Fibroblast of lung (primary cell): ENCODE measurements at places on chromosomes 12 and 14.

- no peak for DNase-seq
Observed at GRCh38 chr14:101323111-101323510, 238.2 kb upstream of the DIO3 start.

GRCh38 chr14:68105816-68106215 lies 286.2 kb downstream of the RAD51B start:
- DNase-seq, result no peak

DNA sequence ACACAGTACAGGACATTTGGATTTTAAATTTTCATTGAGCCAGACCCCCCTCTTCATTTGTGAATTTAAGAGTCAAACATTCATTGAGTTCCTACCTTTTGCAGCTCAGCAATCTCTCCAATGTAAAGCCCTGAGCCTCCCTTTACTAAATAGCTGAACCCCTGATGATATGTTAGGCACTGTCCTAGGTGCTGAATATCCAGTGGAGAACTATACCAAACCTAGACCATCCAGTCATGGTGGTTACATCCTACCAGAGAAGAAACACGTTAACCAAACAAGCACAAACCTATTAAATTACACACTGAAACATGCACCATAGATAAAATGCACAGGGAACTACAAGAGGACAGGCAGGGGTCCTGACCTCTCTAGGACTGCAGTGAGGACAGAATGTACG lies 1585.3 kb upstream of the TMEM132C start:
- no peak for DNase-seq

- peak; percentile 4 for DNase-seq
Observed at GRCh38 chr14:67170660-67171059, 18.6 kb upstream of the GARIN2 start.

DNA sequence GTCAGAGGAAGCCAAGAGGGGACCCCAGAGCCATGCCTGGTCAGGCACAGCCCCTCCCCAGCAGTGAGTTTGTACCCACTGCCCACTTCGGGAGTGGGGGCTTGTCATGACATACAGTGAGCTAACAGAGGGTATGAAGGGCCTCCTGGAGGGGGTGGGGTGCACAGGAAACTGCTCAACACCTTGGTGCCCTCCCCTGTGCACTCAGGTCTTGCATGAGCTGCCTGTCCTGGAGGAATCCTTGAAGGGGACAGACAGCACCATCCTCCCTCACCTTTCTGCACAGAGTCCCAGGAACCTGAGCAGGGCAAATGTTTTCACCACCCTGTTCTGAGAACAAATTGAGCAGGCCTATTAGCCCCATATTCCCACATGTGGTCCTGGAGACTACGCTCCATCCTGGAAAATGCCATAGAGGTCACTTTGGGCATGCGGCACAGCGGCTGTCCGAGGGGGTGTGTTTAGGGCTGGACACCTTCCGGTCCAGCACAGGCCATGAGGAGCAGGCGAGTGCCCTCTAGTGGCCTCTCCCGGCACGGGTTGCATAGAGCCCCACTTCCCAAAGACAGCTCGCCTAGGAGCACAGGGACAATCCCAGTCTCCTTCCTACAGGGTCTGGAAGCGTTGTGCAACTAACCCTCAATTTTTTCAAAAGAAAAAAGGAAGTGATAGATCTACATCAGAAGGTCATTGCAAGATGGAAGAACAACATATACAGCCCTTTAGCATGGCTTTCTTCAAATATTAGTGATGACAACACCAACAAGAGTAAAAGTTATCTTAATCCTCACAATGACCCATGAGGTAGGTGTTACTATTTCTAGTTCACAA lies 31.9 kb upstream of the ZFP36L1 start:
- DNase-seq, result peak; percentile 61

- peak; percentile 27 for DNase-seq
Observed at GRCh38 chr12:45974171-45974719, 16.1 kb downstream of the SCAF11 start.

DNA sequence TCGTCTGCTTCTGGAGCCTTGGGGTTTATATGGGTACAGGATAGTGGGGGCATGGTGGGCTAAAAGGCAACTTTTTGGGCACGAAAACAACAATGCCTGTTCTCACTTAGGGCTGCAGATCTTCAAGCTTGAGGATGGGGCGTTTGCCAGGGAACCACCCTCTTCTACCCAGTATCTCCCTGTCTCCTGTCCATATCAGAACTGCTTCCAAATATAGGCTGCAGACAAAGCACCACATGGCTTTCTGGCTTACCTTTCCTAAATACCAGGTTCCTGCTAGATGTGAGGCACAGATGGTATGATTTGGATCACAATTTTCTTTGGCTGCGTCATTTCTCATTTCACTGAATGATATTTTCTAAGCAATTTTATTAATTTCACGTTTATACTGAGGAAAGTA lies 70.4 kb downstream of the CMAS start:
- DNase-seq, result no peak

- peak; percentile 43 for DNase-seq
Observed at GRCh38 chr12:67155863-67156262, 113.3 kb upstream of the CAND1 start.
